ENCODE measurements at places on chromosomes 3 and 15.

DNA sequence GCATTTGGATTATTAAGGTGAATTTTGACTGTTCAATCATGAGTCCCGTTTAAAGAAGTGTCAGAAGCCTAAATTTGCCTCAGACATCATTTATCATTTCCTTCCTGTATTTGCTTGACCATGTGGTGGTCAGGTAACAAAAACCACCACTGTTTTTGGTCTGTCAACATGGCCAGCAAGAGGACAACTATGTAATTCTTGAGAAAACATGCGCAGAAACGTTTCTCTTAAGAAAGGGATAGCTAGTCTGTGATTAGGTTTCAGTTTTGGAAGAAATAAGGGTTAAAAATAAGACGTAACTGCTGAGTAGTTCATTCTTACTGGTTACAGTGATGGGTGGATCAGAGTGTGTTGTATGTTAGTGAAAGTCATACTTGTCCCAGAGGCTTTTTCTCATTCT is 204.5 kb downstream of the AKAP13 start:
- no peak for DNase-seq

- DNase-seq: no peak
Measured at GRCh38 chr3:9247361-9247940, 2.0 kb downstream of the SRGAP3 start.

DNA sequence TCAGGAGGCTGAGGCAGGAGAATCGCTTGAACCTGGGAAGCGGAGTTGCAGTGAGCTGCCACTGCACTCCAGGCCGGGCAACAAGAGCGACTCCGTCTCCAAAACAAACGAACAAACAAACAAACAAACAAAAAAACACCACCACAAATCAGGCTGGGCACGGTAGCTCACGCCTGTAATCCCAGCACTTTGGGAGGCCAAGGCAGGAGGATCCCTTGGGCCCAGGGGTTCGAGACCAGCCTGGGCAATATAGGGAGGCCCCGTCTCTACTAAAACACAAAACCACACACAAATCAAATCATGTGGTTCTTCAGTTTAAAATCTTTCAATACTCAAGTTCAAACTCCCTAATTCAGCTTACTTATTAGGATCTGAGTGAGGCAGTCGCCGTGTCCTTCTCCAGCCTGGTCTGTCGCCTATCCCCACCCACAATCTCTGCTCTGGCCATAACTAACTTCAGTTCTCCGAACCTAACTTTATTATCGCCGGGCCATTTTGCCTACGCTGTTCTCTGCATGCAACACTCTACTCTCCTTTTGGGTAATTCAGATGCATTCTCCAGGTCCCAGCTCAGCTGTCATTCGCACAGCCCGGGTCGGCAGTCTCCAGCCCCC is 660 bp upstream of the RTF1 start:
- no peak for DNase-seq

DNA sequence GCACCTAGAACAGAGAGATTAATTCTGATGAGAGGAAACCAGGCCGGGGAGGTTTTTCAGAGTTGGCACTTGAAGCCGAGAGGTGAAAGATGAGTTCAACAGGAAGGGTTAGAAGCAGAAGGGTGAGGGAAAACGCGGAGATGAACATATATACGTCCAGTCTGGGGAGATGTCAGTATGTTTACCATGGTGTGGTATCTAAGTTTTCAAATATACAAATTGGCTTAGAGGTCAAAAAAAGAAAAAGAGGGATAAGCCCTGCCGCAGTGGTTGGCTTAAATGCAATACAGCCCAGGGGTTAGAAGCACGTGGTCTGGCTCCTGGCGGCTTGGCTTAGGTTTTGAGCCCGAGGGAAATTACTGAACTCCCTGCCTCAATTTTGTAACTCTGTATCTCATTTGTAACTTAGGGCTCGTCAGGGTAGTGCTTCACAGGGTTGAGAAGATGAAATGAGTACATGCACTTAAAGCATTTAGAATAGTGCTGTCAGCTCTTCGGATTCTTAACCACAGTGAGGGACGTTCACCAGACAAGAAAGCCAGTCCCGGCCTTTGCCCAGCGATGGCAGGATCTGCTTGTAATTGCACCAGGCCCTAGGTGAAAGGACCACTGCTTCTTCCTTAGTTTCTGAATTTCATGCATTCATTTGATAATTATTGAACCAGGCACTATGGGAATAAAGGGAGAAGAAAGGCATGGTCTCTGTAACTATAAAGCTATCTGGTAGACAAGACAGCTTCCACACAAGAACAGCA is 6.4 kb downstream of the HES1 start:
- DNase-seq: no peak

DNA sequence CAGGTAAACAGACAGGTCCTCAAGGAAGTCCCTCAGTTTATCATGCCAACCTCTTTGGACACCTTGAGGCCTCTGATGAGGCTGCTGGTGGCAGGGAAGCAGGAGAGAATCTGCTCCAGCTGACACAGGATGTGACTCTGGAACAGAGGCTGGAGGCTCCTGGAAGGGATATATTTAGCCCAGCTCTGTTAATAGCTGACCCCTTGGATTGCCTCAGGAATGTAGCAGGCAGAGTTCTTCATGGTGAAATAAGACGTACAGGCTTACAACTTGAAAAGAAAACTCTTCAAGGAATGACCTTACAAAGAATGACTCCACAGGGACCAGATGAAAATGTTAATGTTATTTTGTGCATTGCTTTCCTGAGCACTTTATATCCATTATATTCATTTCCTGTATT is 90.5 kb downstream of the AQP9 start:
- DNase-seq: peak; percentile 56

GRCh38 chr3:167466966-167467365 is 6.9 kb downstream of the SERPINI2 start:
- DNase-seq: no peak

DNA sequence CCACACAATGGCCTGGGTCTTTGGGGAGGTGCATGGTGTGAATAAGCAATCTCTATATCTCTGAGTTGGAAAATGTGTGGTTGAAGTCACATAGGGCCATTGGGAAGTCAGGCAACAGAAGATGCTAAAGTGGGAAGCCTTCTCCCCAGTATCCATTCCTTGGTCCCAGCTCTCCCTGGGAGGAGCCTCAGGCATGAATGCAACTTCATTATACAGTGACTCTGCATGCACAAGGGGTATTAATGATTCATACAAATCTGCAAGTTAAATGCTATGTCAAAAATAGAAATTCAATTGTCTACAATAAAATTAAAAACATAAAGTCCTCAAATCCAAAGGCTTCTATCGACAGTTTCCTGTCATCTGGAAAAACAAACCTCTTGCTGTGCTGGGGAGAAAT is 108.8 kb downstream of the RAB11A start:
- DNase-seq: no peak

DNA sequence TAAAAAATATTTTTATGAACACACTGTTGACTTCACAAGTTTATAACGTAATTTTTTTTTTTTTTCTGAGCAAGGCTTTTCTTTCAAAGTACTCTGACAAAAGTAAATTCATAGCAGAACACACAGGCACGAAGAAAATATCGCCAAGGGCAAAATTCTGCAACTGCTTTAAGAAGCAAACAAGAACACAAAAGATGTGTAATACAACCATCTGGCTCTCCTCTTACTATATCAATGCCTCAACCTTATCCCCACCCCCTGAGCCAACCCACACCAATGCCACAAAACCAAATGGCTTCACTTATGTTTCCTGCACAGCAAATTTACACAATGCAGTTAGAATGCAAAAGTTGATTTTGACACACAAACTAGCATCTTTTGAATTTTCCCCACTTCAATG is 274.2 kb downstream of the FOXP1 start:
- no peak for DNase-seq

DNA sequence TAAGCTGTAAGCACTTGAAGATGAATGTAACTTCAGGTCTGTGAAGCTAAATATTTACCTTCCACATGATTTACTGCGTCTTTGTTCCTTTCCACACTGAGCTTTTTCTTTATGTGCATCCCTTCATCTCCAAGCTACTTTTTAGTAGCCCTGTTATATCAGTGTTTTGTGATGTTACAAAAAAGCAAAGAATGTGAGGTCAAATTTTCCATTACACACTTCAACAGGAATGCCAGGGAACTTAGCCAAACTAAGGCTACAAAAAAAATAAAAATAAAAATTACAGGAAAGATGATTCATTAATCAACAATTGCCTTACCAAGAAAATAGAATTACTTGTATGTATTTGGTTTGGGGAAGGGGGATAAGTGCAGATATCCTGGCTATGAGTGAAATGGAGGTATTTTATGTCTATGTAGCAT is 73.0 kb downstream of the FILIP1L start:
- peak; percentile 35 for DNase-seq

GRCh38 chr3:146227486-146227885 is 23.4 kb downstream of the PLSCR4 start:
- no peak for DNase-seq

DNA sequence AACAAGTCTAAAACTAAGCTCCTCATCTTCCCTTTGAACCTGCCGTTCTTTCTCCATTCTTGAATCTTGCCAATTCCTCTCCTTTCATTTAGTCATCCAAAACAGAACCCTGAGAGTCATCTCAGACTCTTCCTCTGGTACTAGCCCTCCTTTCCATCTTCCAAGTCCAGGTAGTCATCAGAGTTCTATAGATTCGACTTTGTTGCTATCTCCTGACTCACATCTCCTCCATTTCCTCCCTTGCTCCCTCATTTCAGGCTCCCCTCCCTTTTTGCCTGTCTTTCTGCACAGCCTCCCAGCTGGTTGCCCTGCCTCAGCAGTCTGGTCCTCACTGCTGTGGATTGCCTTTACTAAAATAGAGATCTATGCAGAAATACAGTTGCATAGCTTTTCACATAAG is 4.7 kb downstream of the ATG7 start:
- DNase-seq: no peak

GRCh38 chr3:159711560-159712333 is 276.9 kb upstream of the IL12A start:
- DNase-seq: peak; percentile 55

- no peak for DNase-seq
Measured at GRCh38 chr15:88394553-88395145, 72.5 kb downstream of the MRPL46 start.

DNA sequence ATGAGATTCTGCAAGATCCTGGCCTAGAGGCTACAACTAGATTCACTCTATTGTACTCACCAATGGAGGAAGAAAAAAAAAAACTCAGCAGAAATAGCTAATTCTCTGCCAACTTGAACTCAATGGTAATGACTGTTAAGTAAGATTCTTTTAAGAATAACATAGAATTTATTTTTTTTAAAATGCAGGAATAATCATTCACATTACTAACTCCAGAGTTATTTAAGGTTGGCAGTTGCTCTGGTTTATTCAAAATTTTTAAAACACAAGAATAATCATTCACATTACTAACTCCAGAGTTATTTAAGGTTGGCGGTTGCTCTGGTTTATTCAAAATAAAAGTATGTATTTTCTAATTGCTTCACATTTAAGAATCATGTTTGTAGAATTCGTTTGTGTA is 1071.9 kb downstream of the IGSF11 start:
- peak; percentile 7 for DNase-seq

DNA sequence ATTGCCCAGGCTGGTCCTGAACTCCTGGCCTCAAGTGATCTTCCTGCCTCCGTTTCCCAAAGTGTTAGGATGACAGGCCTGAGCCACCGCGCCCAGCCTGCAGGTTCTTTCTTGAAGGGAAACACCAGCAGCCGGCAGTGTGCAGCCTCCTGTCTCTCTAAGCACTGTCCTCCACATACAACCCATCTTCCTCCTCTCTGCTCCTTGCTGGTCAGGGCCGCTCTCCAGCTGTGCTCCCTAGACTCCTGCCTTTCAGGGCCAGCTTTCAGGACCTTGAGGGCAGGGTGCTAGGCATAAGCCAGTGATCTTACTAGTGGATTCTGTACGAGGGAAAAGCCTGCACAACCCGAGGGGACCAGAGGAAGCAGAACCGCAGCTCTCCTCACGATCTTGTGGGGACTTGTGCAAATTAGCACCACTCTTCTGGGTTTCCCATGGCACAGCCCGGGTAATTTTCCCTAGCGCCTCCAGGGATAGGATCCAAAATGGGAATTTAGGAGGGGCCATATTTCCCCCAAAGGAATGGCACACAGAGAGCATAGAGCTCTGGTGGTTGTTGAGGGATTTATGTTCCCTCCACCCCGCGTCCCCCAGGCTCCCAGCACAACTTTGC is 18.2 kb upstream of the CORO2B start:
- no peak for DNase-seq

DNA sequence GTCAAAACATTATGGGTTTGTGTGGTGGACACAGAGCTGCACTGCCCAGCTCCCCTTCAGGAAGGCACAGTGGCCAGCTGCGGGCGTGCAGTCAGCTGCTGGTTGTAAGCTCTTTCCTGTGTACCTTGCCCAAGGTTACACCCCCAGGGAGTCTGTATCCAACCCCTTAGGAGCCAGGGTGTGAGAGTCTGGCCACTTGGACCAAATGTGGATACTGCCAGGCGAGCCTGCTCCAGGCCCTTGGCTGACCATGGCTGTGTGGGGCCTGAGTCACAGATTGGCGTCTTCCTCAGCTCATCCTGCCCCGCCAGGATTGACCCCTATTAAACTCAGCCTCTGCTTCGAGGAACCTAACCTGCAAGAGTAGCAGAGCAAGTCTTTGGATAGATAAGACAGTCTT is 56.9 kb downstream of the ABHD5 start:
- no peak for DNase-seq

DNA sequence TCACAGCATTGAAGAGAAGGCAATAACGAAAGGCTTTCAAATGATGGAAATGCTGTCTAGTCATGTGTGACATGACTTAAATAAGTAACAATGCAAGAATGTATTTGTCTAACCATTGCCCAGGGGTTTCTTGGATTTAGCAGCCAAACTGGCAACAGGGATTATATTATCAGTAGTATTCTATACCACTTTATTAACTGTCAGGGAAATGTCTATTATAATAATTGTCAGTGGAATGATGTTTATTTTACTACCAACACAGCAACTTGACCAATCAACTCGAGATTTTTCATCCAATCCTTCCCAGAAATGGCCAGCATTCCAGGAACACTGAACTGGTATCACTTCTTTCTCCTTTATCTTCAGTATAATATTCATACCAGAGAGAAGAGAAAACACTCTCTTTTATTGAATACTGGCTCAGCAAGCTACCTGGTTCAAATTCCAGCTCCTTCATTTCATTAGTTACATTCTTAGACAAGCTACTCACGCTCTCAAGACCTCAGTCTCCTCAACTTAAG is 66.2 kb downstream of the FOXP1 start:
- no peak for DNase-seq

DNA sequence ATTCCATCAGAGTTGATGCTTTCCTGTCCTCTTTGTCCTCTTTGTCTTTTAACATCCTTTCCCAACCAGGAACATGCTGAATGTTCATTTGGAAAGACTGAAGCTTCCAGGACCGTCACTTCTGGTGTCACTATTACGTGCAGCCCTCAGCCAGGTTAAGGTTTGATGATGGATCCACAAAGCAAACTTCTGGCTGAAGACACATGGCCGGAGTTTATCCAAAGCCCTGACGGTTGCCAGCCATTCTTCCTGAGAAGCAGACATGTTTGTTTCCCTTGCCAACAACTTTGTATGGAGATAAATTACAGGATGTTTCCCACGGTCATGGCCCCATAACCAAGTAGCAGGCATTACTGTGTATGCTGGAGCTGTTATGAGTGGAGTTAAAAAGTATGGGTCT is 236.9 kb downstream of the THSD4 start:
- no peak for DNase-seq

GRCh38 chr15:42994546-42994945 is 74.0 kb upstream of the TTBK2 start:
- DNase-seq: peak; percentile 41
